Cortex of kidney (tissue), 1 donor: ENCODE measurements at places on chromosomes 5 and 9.

DNA sequence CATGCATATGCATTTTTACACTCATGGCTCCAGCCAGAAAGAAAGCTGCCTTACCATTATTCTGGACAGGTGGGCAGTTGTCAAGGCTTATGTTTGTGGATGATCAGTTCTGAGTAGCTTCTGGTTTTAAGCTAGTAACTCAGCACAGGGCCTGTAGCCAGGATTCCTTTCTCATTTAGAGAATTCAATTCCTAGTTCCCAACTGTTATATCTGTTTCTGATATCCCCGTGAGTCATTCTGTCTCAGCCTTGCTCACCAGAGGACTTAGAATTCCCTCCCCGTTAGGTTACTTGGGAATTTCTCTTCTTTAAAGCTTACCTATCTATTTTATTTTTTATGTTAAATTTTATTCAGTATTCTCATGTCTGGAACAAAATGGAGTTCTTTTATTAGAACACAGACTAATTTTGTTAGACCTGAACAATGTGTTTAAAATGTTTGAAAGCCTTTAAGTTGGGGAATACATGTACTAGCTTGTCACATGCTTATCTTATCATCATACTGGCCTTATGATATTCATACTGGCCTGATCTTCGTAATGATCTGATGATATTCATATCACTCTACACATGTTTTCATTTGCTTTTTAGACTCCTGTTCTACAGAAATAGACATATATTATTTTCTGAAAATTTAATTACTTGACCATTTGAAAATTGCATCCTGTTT is 47.1 kb downstream of the CAST start:
- DNase-seq, result no peak

GRCh38 chr5:81533629-81534405 is 139.9 kb upstream of the ACOT12 start:
- no peak for DNase-seq

DNA sequence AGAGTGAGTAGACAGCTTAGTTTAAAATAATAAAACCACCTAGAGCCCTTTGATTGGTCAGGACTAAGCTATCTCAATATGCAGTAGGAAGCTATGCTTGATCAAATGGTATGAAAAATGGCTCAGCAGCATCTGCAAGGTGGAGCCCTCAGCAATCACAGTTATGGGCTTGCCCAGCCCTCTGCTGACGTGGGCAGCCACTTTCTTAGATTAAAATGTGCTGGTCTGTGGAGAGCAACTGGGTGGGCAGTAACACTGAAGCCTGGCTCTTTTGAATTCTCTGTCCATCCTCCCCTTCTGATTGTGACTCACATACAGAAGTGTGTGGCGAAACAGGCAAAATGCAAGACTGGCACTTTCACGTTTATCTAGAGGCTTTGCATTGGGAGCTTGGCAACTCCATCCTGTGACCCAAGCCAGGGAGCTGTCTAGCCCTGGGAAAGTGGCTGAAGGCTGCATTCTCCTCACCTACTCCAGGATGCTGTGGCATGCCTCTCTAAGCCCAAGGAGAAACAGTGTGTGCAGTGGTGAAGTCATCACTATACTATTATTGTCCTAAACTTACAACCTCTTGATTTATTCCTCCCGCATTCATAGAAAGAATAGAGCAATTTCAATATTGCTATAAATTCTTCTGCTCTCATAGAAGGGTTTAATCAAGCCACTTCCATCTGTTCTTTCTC is 61.1 kb downstream of the MED10 start:
- DNase-seq, result no peak

DNA sequence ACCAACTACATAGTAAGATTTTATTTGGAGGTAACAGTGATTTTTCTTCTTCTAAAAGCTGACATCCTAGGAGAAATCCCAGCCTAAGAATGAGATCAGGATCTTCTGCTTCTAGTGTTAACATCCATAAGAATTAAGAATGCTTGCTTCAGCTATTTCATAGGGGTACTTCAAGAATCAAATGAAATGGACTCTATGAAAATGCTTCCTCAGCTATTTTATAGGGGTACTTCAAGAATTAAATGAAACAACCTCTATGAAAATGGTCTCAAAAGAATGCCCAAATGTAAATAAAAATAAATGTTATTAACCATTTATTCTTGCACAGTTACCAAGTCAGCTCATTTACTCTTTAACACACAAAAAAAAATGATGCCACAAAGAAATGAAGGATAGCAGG is 31.5 kb downstream of the ZNF608 start:
- DNase-seq, result no peak

GRCh38 chr5:53463909-53464621 is 16.4 kb upstream of the FST start:
- DNase-seq, result no peak
